ENCODE measurements at places on chromosomes 12 and 14. TPM values are rescaled to one million over a fixed set of nuclear protein-coding genes. Genes with fewer than 3 reads are reported as not detected.

Gene GZMB
- 1.2 TPM for total RNA-seq

Gene KCNH3
- total RNA-seq: 0.64 TPM

Gene GPR84
- total RNA-seq: not detected

Gene GON7
- 9.5 TPM for total RNA-seq

Gene CFAP251
- total RNA-seq: 4.2 TPM

DNA sequence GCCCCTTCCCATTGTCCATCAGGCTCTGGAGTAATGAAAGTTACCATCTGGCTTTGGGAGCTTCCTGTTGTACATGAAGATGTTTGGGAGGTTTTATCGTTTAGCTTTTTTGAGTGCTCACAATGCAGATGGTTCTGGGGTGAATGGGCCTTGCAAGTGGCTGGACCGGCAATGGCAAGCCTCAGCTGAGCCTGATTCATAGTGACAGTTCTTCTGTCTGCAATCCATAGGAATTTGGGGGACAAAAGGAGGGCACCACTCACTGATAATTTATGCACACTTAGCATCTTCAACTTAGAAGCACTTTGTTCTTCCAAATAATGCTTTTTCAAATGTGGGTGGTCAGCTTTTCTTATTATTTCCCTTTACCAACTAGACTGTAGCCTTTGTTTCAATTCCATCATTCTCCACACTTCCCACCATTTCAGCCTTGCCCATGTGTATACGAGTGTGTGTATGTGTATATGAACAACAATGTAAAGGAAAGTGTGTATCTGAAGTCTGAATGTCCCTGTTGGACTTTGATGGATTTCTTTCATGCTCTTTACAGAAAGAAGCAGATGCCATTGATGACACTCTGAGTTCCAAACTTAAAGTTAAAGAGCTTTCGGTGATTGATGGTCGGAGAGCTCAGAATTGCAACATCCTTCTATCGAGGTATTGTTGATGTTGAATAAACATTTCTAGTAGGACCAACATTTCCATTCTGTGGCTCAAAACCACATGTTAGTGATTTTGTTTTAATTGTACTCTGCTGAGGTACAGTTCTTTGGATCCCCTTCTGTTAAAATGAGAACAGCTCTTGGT lies 125.5 kb downstream of the GPR135 start:
- H3K4me3 ChIP-seq: no peak overlapping the region
- H3K27me3 ChIP-seq: no peaks in the 10 kb centered on the region
- H3K27ac ChIP-seq: no peak overlapping the region
- no peak for DNase-seq
- no peaks in the 10 kb centered on the region for H3K4me1 ChIP-seq

DNA sequence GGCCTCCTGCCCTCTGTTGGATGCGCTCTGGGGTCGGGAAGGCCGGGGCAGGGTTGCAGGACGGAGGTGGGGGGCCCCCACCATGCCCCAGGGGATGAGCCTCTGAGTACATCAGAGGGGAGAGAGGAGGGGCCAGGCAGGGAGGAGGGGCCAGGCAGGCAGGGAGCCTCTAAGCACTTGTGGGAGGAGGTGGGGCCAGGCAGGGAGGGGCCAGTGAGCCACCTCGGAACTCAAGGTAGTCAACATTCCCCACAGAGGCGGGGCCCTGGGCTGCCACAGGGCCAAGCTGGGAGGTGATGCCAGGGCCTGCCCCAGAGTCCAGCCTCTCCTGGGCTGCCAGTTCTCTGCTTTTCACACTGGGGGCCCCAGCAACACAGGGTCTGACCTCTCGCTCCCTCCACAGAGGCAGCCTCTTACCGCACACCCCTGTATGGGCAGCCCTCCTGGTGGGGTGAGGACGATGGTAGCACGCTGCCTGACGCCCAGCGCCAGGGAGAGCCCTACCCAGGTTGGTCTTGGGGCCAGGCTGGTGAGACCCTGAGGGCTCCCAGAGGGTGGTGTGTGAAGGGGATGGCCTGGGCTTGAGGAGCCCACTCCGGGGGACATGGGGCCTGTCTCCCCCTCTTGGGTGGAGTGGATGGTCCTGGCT lies 17.4 kb downstream of the CEP170B start:
- H3K4me1 ChIP-seq: no peaks in the 10 kb centered on the region
- H3K4me3 ChIP-seq: no peak overlapping the region
- no peak overlapping the region for H3K27ac ChIP-seq
- DNase-seq: no peak
- H3K36me3 ChIP-seq: no peaks in the 10 kb centered on the region

- no peaks in the 10 kb centered on the region for H3K36me3 ChIP-seq
- DNase-seq: no peak
- no peak overlapping the region for H3K4me3 ChIP-seq
- H3K4me1 ChIP-seq: no peaks in the 10 kb centered on the region
- H3K27ac ChIP-seq: no peak overlapping the region
Measured at GRCh38 chr14:99093532-99094517, 178.2 kb downstream of the BCL11B start.

DNA sequence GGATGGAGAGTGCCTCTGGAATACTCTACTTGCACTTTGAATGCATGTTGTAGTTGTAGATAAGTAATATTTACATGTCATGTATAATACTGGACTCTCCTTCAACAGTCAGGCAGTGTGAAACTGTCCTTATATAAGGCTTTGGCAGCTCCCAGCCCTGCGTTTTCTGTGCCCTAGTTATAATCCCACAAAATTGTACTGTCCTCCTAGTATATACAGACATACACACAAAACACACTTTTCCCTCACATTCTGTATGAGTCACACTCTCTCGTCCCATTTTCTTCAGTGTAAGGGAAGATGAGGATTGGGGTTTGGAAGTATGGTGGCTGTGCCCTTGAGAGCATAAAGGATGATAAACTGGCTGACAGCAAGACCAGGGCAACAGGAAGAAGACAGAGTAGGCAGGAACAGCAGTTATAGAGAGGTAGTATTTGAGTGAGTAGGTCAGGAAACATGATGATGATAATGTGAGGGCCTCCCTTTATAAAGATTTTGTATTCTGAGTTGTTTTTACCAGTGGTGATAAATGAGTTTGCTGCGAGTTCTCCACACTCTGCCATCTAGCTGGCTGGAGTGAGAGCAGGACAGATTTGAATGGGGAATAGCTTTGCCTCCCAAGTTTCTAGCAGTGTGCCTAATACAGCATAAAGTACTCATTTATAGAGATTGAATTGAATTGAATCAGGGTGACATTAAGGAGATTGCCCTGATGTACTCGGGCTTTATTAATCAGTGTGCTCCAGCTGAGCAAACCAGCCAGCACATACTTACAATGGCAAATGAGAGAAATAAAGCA lies 5.0 kb downstream of the CREBL2 start:
- H3K27me3 ChIP-seq: no peaks in the 10 kb centered on the region
- H3K27ac ChIP-seq: no peak overlapping the region
- H3K36me3 ChIP-seq: no peaks in the 10 kb centered on the region
- DNase-seq: no peak
- H3K4me1 ChIP-seq: peaks cover 6% of the 10 kb centered on the region

DNA sequence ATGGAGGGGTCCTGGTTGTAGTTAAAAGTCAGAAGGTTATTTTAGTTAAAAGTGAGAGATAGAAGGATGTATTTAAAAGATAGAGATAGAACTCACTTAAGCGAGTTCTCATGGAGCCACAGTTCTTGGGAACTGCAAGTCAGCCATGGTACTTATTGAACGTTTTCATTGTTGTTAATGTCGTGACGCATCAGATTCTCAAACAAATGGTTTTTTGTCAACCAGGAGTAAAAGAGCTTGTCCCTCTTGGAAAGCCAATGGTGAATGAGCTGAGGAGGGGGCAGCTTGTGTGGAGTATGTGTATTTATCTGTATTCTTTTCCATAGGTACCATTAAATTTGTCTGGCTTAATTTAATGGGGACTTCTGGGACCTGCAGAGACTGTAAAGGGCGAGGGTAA lies 68.6 kb downstream of the FIGNL2 start:
- H3K27me3 ChIP-seq: no peaks in the 10 kb centered on the region
- no peak overlapping the region for H3K4me3 ChIP-seq
- H3K27ac ChIP-seq: no peak overlapping the region
- H3K36me3 ChIP-seq: no peaks in the 10 kb centered on the region
- no peaks in the 10 kb centered on the region for H3K4me1 ChIP-seq

DNA sequence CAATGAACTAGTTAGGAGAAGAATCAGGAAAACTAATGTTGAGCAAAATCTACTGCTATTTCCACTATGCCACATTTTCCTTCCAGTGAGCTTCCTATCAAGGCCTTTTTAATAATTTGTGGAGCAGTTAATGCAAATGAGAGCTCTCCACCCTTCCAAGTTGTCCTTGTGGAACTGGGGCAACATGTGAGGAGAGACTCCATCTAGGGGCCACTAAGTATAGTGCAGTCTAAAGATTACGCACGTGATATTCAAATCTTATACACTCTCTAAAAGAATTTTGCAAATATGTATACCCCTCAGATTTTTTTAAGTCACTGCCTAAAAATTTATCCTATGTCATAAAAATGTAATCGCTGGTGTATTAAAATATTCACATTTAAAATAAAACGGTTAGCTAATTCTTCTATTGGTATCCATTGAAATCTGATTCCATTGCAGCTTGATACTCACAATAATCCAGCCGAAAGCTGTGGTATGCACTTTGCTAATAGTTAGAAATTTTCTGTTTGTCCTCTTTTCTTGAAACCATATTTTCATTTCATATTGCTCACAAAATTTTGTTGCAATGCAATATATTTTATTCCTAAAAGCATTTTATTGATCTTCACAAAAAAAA lies 100.1 kb downstream of the PAH start:
- DNase-seq: peak; percentile 2
- H3K27ac ChIP-seq: no peak overlapping the region
- no peaks in the 10 kb centered on the region for H3K4me1 ChIP-seq
- H3K36me3 ChIP-seq: no peaks in the 10 kb centered on the region
- H3K27me3 ChIP-seq: no peaks in the 10 kb centered on the region

- H3K36me3 ChIP-seq: peaks cover 17% of the 10 kb centered on the region
- no peak overlapping the region for H3K27ac ChIP-seq
- H3K4me3 ChIP-seq: no peak overlapping the region
- H3K27me3 ChIP-seq: no peaks in the 10 kb centered on the region
Measured at GRCh38 chr12:131933387-131933786, 4.3 kb downstream of the PUS1 start.

Data from Panc1 (cell line).